ENCODE measurements at places on chromosomes 6 and 20.

DNA sequence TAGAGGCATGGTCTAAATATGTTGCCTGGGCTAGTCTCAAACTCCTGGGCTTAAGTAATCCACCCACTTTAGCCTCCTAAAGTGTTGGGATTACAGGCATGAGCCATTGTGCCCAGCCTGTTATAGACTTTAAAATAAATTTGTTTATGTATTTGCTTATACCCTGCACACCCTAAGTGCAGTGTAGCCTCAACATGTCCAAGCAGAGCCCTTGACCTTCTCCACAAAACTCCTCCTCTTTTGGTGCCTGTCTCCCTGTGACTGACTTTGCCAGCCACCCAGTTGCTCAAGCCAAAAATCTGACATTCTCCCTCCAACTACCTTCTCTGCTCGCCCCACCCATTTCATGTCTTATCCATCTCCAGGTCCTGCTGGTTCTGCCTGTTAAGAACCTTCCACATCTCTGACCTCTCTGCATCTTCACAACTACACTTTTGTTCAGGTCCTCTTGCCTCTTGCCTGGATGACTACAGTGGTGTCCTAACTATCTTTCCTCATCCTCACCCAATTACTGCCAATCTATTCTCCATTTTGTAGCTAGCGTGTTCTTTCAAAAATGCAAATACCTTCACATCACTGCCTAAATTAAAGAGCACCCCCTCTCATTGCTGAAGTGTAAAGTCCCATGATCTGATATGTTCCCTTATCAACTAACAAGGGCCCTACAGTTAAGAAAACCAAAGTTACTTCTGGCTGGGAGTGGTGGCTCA, 11.2 kb upstream of the KIFC1 start:
- no peak for DNase-seq

DNA sequence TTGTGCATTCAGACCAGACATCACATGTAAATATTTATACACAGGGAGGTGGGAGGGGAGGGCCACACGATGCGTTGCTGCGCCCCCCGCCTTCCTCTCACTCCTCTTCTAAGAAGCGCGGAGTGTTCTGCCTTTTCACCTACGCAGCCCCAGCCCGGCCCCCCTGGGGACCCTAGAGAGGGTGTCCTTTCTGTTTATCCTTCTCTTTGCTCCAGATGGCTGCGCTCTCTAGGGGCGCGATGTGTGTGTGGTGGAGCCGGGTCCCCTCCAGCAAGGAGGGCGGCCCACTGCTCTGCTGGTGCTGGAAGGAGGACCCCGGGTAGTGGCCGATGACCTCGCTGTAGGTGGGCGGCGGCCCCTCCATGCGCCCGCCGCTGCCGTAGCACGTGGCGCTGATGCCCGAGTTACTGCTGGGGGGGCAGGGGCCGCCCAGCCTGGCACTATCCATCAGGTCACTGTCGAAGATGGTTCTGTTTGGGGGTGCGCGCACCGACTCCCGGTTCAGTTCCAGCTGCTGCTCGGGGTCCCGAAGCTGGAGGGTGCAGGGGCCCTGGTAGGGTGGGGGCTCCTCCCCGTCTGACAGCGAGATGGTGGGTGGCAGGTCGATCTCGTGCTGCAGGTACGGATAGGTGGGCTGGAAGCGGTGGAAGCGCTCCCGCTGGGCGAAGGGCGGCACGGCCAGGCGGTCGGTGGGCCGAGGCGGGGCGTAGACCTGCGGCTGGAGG, 31.8 kb upstream of the ZBP1 start:
- DNase-seq: no peak

DNA sequence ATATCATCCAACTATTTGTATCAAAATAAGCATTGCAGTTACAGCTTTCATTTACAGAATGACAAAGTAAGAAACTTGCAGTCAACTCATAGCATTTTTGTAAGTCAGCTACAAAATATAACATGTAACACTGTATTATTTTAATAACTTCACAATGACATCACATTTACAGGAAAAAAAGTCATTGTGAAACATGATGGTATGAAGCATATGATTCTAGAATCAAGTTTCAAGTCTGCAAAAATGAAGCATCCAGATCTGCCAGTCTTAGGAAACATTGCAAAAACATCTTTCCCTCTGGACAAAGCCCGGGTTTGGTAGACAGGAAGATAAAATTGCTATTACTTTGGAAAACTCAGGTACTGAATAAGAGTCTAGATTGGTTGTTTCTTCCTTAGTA, 263.9 kb upstream of the NT5E start:
- no peak for DNase-seq

- DNase-seq: peak; percentile 96
Measured at GRCh38 chr20:60630609-60631008, 621.5 kb upstream of the CDH4 start.

- no peak for DNase-seq
Measured at GRCh38 chr20:44720621-44720996, 5.4 kb downstream of the CCN5 start.

- DNase-seq: no peak
Measured at GRCh38 chr6:90530882-90531281, 56.0 kb downstream of the MAP3K7 start.

GRCh38 chr6:114418304-114418972, 75.6 kb upstream of the HS3ST5 start:
- DNase-seq: no peak

DNA sequence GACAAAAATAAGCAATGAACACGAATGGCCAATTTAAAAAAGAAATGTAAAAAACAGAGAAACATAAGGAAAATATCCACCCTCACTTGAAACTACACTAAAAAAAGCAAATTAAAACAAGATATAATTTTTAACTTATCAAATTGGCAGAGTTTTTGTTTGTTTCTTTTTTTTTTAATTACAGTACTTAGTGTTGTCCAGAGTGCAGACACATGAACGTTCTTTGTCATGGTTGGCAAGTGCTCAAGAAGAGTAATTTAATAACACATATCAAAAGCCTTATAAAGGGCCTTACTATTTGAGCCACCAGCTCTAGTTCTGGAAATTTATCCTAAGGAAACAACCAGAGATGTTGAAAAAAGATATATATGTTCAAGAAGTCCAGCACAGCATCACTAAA, 142.3 kb downstream of the ATXN1 start:
- DNase-seq: no peak
